ENCODE measurements at places on chromosomes 16 and 17.
A peak's percentile ranks its signal among the peaks of the same experiment; 100 is the strongest.

- DNase-seq: no peak
Observed at GRCh38 chr16:10356870-10357842, 28.7 kb upstream of the ATF7IP2 start.

GRCh38 chr17:9018726-9019125, 2.6 kb upstream of the NTN1 start:
- DNase-seq: no peak

DNA sequence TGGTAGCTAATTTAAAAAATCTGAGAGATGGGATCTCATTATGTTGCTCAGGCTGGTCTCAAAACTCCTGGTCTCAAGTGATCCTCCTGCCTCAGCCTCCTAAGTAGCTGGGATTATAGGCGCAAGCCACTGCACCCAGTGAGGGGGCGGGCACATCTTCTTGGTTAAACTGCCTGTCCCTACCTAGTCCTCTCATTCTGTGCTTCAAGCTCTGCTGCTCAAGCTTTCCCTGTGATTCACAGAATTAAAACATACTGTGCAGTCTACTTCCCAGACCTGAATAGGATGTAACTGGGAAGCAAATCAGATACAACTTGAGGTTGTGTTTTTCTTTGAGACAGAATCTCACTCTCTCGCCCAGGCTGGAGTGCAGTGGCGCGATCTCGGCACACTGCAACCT, 2.3 kb downstream of the MRPL38 start:
- no peak for DNase-seq

DNA sequence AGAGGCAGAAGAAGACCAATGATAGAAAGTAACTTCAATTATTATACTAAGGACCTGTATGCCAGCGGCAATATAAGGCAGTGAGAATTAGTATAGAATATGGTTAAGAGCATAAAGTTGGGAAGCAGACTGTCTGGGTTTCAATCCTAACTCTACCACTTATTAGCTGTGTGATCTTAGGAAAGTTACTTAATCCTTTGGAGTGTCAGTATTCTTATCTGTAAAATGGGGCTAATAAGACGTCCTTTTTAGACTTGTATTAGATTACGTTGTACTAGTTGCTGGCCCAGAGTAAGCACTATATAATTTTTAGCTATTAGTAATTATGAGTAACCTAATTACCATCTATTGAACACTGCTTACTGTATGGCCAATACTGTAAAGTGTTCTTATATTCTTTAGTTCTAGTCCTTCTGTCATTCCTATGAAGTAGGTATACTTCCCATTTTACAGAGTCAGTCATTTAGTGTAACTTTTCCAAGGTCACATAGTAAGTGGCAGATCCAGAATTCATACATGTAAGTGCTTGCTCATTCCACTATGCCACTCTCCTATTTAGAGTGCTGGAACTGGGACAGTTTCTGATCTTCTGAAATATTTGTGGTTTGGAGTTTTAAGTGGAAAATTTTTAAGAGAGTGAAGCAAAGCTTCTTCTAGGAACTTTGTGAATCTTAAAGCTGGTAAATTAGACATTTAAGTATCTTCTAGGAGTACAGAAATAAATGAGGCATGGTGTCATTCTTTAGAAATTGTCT, 22.5 kb downstream of the HEATR9 start:
- no peak for DNase-seq

- no peak for DNase-seq
Observed at GRCh38 chr16:12544477-12545296, 259.0 kb downstream of the CPPED1 start.

GRCh38 chr17:35192708-35193107, 1.5 kb downstream of the SLC35G3 start:
- DNase-seq: no peak

DNA sequence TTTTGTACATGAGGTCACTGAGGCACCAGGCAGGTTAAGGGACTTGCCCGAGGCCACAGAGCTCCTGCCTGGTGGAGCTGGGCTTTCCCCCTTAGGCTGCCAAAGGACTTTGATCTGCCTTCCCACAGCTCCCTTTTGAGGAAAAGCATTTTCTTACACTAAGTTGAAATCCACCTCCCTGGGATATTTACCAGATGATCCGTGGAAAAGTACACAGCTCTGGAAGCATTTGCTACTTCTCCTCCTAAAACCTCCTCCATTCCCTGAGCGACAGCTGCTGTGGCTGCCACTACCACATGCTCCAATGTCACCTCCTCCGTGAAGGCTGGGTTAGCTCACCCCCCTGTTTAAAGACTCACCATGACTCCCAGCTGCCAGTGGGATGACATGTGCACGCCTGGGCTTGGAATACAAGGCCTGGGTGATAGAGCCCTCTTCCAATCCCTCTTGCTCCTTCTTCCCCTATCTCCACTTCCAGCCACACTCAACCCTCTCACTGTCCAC, 1.2 kb upstream of the MPRIP start:
- no peak for DNase-seq

DNA sequence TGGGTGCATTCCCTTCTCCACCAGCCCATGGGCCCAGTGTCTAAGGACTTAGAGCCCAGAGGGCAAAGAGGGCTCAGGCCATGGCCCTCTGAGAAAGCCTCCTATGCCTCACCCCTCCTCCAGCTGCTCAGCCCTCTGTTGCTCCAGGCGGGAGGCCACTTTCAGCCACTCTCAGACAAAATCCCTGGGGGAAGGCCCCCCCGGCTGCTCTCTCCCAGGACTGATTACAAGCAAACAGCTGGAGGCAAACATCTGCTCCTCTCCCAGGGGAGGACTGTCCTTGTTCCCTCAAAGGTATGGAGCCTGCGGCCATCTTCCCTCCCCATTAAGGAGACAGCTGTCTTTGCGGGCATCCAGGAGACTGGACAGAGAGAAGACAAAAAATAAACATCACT, 54.9 kb upstream of the DLX4 start:
- DNase-seq: no peak

GRCh38 chr17:15929941-15930340, 15.0 kb upstream of the ADORA2B start:
- no peak for DNase-seq

- no peak for DNase-seq
Observed at GRCh38 chr17:44119062-44119461, 4.4 kb downstream of the HDAC5 start.

DNA sequence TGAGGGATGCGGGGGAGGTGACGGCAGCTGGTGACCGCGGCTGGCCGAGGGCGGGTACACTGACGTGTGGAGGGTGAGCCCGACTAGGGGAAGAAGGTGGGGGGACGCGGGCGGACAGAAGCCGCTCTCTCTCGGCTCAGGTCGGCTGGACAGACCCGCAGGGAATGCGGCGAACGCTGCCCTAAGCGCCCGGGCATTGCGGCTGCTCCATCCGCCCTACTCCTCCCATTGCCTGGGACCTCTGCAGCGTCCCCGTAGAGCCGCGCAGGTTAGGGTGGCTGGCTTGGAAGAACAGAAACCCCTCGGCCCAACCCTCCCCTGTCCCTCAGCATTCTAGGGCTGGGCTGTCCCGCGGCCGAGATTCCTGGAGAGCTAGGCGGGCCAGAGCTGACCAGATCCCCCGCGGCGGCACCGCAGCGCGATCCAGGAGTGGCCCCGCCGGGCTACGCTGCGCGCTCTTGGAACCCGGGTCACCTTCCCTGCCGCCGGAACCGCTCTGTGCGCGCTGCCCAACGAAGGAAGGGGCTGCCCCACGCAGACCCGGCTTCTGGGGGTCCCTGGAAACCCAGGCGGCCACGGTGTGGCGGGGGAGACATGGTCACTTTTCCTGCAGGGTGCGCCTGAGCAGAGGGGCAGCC, 3.0 kb downstream of the DLX4 start:
- DNase-seq: no peak

DNA sequence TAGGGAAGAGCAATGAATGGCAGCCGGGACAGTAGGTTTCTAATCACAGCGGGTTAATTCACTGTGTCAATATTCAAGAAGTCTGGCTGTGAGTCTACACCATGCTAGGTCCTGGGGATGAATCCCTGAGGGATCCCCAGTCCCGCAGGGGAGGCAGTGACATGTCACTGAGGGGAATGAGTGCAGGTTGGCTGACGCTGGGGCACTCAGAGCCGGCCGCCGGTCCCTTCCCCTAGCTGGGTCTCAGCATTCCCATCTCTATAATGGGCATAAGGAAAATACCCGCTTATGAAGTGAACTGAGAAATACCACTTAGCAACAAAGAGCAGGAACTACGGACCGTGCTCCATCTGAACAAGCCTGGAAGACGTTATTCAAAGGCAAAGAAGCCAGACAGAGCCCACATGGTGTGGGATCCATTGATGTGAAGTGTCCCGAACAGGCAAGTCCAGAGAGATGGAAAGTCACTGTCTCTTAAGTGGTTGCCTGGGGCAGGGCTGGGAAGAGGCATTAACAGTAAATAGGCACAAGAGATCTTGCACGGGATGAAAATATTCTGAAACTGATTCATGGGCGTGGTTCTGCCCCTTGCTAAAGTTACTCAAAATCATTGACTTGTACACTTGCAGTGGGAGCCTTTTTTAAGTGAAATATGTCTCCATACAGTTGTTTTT, 31.9 kb downstream of the PPL start:
- DNase-seq: no peak

GRCh38 chr17:51590071-51590656, 329.8 kb downstream of the UTP18 start:
- DNase-seq: no peak

DNA sequence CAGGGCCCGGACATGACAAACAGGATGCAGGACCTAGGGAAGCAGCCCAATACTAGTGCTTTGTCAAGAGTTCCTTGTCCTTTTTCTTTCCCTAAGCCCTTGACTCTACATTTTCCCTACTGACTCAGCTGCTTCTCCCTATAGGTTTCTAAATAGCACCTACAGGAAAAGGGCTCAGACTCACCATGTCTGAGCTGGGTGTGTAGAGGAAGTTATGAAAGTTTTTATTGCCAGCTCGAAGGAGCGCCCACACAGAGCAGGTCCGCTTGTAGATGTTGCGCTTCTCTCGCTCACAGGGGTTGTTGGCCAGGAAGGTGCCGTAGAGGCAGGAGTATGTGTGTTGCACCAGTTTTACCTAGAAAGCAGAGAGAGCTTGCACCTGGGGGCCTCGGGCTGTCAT, 10.6 kb downstream of the MTMR4 start:
- DNase-seq: no peak

DNA sequence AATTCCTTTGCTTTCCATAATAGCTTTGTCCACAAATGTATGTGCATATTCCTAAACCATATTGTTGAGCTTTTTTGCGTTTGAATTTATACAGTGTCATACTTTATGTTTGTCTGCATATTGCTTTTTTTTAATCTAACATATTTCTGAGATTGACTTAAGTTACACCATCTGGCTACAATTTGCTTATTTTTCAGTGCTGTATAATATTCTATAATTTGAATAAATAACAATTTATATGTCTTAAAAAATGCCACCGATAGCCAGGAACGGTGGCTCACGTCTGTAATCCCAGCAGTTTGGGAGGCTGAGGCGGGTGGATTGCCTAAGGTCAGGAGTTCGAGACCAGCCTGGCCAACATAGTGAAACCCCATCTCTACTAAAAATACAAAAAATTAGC, 1.5 kb upstream of the PIMREG start:
- DNase-seq: no peak

DNA sequence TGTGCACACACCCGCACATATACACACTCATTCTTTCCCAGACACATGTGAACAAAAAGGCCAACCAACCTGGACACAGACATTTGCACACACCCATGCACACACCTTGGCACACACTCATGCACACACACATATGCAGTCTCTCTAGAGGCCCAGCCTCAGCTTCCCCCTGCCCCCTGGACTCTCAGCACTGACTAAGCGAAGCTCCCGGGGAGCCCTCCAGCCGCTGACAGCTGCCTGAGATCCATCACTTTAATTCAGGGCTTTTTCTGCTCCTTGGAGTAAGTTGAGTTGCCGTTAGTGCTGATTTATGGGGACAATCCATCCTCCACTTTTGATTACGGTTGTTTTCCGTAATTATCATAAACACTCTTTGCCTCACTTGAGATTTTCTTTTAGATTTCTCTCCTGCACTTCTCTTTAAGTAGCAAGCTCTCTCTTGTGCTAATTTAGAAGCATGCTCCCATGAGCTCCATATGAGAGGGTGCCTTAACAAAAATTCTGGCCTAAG, 158.6 kb upstream of the CDC42EP4 start:
- DNase-seq: no peak

GRCh38 chr17:55334285-55334684, 69.5 kb downstream of the HLF start:
- DNase-seq: no peak

DNA sequence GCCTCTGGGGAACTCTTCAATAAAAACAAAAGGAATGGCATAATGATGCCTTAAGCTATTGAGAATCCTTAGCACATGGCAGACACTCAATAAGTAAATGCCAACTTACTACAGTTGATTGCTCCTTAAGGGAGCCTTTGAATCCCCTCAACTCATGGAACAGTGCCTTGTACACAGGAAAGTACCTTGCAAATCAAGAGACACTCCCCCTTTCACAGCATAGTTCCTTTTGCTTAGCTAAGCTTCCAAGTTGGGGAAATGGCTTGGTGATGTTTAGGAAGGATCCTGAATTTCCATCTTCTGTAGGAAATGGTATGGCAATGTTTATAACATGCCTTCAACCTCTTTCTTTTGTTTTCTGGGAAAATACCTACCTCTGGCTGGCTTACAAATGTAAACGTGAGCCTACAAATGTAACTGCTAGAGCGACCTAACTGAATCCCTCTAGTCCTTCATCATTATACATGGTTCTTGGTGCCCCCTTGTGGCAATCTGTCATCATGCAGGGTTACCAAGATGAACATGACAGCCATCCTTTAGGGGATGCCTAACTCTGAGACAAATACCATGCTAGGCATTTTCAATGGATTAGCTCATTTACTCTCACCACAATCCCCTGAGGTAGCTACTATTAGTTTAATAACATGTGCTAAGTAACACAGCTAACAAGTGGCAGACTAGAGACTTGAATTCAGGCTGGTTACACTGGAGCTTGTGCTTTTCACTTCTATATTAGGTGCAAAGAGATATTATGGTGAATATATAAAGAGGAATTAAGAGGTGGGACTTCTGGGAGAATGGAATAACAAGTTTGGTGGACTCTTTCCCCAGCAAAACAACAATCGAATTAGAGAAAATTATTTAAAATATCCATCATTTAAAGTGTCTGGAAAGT, 65.0 kb downstream of the MMD start:
- peak; percentile 30 for DNase-seq

DNA sequence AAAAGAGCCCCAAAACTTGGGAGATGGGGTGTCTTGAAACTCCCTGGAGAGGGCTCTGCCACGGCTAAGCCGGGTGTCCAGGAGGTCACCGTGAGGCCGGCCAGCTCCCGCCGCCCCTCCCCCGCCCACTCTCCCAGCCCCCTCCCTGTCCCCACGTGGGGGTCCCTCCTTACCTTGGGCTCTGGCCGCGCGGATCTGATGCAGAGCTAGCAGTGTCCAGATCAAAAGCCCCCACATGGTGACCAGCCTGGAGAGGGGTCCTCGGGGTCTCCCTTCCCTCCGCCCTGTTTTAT, 447 bp downstream of the SDK2 start:
- no peak for DNase-seq
